ENCODE measurements at places on chromosomes 11 and 22. TPM values are rescaled to one million over a fixed set of nuclear protein-coding genes. Genes with fewer than 3 reads are reported as not detected.

DNA sequence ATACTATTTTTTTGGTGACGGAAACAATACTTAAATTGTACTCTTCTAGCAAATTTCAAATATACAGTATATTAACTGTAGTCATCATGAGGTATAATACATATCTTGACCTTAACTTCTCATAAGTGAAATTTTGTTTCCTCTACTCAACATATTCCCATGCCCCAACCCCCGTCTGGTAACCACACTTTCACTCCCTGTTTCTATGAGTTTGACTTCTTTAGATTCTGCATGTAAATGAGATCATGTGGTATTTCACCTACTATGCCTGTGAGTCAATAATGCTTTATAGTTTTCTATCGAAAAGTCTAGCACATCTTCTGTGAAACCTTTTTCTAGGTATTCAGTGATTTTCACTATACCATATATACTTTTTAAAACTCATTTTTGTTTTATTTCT lies 663.2 kb downstream of the CNTN5 start:
- no peak for DNase-seq

DNA sequence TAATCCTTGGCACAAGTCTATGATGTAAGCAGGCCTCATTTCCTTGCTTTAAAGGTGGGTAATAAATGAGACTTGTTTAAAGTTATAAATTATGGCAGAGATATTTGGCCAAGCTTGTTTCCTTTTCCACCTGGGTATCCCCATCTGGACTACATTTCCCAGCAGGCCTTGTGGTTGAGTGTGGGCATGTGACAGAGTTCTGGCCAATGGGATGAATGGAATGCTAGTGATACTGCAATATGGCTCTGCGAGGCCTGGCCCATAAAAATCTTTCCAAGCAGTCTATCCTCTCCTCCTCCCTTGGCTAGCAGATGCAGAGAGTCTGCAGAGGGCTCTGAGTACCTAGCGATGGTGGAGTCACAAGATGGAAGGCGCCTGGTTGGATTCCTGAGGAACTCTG lies 102.5 kb downstream of the TIMP3 start:
- DNase-seq: no peak

- no peak for DNase-seq
Observed at GRCh38 chr11:17571431-17572358, 24.6 kb downstream of the OTOG start.

The PKDREJ gene
- total RNA-seq: not detected

DNA sequence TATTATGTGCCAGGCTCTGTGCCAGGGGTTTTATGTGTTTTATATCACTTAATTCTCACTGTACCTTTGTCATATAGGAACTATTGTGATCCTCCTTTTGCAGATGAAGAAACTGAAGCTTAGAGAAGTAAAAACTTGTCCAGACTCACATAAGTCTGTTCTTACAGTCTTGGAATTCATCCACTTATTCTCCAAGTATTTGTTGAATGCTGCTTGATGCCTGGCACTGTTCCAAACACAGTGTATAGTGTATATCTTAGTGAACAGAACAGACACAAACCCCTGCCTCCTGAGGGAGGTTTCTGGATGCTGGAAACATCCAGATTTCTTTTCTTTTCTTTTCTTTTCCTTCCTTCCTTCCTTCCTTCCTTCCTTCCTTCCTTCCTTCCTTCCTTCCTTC lies 29.0 kb upstream of the FGF3 start:
- no peak for DNase-seq

The GLYATL1 gene
- total RNA-seq: not detected

GRCh38 chr11:91790346-91791170 lies 434.1 kb upstream of the FAT3 start:
- no peak for DNase-seq

- DNase-seq: no peak
Observed at GRCh38 chr11:65188486-65188885, 6.8 kb downstream of the CAPN1 start.

The GLB1L3 gene
- total RNA-seq: not detected

GRCh38 chr11:19374151-19374569 lies 133.4 kb upstream of the E2F8 start:
- no peak for DNase-seq

- DNase-seq: no peak
Observed at GRCh38 chr11:121611242-121611641, 158.5 kb upstream of the SORL1-AS1 start.

The SLC22A6 gene
- not detected for total RNA-seq

The MUC5AC gene
- not detected for total RNA-seq

The STK33 gene
- 2.9 TPM for total RNA-seq

GRCh38 chr11:69010361-69010891 lies 2.6 kb downstream of the MRGPRF start:
- no peak for DNase-seq

DNA sequence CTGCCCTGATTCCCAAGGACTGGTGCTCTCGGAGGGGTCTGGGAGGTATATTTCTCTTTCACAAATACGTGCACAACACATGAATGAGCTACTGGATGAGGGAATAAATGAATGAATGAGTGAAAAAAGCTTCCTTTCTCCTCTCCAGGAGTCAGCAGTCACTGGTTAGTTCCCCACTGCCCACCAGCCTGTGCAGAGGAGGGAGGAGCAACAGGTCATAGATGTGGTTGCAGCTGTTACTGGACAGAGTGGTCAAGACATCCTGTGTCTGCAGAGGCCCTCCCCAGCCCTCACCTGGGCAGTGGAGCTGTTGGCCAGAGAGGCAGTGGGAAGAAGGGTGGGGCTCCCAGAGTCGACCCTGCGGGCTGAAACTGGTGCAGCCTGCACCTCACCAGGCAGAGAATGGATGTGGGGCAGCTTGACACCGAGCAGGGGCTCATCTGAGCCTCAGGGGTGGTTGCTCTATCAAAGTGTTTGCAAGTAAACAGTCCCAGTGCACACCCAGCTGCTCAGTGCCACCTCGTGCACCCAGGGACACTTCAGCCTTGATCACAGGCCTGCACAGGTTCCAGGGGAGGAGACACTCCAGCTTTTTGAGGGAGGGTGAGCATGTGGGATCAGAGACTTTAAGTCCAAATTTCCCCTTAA lies 1.4 kb upstream of the VPREB1 start:
- no peak for DNase-seq

The CD3E gene
- 2.7 TPM for total RNA-seq

DNA sequence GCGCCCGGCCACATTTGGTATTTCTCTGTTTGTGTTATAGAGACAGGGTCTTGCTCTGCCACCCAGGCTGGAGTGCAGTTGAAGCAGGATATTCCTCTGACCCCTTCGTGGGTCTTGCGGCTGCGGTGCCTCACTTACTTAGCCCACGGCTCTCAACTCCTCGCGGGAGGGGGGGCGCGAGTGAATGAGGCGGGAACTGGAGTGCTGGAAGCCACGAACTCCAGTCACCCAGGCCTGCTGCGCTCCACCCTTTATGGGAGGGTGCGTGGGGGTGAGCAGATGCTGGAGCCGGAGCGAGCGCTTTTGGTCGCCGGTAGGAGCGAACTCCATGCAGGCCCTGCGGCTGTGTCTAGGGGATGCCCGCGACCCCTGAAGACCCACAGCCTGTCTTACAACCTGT lies 1.8 kb downstream of the C11orf54 start:
- no peak for DNase-seq

GRCh38 chr11:13277768-13278608 lies at the start of gene BMAL1:
TSS of gene BMAL1 (plus strand) at chr11:13277790. CDS start at chr11:13354309, 76,519 bp downstream.
- no peak for DNase-seq

The HSCB gene
- total RNA-seq: 14.4 TPM

GRCh38 chr22:33038131-33038772 lies 19.9 kb downstream of the SYN3 start:
- no peak for DNase-seq

- DNase-seq: no peak
Observed at GRCh38 chr22:38777087-38777671, 16.8 kb downstream of the DNAL4 start.

DNA sequence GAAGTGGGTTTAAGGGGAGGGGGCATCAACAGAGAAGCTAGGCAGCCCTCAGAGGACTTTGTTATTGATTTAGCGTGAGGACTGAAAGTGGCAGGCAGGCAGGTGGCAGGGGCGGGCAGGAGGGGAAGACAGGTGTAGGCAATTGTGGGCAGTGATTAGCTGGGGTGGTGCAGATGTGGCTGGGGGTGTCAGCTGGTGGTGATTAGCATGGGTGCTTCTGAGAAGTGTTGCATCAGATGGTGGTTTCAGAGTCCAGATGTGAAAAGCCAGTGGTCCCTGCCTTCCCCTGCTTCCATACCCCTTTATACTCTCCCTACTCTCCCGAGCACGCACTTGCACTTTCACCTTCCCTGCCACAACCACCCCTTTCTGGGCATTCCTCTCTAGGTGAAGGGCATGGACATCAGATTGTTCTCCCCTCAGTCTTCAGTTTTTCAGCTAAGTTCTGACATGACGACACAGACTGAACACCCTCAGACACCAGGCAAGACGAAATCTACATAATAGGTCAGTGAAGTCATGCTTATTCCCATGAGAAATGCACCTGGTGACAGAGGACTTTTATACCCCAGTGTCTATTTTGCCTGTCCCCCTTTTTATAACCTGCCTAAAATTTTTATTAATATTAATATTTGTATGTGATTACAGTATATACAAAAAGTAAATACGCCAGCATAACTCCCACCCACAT lies 435.7 kb upstream of the CADM1 start:
- no peak for DNase-seq

DNA sequence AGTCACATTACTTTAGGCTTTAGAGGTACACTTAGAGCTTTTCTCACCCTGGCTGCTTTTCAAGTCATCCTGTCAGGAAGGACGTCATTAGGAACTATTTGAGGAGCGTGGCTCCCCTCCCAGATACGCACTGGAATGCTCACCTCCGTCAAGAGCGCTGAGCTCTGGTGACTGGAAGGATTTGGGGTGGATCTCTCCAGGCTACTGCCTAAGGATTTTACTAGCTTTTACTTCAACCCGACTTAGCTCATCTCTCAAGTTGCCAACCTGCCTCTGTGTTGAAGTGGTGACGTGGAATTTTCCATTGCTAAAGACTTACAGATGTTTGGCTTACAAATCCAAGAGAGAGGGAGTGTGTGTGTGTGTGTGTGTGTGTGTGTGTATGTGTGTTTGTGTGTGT lies 355.3 kb upstream of the CCDC90B start:
- DNase-seq: no peak

DNA sequence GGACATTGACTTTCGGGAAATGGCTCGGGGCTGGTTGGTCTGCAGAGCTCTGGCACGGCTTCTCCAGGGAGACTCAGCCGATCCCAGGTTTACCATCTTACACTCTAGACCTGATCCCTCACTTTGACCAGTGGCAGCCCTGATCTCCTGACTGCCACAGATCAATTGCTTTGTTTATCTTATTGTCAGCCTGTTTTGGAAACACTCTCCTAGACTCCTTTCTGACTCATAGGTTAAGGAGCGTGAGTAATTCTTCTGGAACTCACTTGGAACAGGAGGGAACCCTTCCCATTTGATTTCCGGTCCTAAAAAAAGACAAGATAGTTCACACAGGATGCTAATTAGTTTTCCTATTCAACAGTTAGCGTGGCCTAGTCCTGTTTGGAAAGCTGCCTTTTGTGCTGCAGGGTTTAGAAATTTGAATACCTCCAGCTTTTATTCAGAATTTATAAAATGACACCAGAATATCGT lies 16.0 kb upstream of the BMAL1 start:
- DNase-seq: no peak

DNA sequence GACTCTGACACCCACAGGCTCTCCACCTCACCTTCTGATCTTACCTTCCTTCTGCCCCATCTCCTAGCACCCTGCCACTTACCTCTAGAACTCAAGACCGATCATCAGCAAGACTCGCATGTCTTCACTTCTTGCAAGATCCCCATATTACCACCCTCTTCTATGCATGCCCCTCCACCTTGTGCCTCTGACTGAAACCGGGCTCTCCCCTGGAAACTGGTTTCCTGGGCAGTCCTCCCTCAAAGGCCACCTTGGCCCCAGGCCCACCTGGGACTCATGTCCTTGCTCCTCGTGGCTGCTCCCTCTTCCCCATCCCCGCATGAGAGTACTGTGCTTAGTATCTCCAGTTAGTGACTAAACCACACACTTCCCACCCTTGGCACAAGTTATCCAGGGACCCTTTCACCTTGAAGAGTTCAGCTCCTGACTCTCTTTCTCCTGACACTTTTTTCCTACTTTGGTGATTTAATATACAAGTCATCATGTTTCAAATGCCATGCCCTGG lies 136.7 kb downstream of the SPATA19 start:
- no peak for DNase-seq

DNA sequence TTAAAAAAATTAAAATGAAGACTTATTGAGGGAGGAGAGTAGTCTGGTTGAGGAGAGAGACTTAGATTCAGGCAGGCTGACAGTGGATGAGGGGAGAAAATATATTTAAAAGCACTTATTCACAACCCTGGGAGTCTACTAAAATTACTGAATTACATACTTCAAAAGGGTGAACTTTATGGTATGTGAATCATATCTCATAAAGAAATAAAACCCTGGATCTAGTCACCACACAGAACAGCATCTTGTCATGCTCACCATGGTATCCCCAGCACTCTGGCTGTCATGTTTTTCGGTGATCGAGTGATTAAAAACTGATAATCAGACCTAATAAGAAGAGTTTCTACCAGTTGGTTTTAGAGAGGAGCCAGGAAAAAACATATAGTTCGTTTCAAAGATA lies 11.0 kb downstream of the TEAD1 start:
- DNase-seq: no peak

- DNase-seq: no peak
Observed at GRCh38 chr11:103453126-103453525, 343.9 kb downstream of the DYNC2H1 start.

DNA sequence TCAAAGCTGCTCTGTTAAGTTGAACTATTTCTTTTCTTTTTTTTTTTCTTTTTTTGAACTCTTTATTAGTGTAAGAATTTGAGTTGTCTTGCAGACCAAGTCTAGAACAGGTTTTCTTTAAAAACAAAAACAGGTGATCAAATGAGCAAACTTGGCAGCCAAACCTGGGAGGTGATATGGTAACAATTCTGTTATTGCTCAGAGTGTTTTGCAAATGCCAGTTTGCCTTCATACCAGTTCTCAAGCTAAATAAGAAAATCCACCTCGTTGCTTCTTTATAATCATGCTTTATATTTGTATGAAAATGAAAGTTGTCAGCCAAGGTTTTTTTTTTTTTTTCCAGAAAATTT lies 76.9 kb downstream of the DEPDC5 start:
- no peak for DNase-seq

GRCh38 chr22:27788500-27789288 lies 12.9 kb downstream of the MN1 start:
- no peak for DNase-seq

All from esophagus squamous epithelium (tissue), 5 donors.